ENCODE measurements at places on chromosomes 4 and X.

DNA sequence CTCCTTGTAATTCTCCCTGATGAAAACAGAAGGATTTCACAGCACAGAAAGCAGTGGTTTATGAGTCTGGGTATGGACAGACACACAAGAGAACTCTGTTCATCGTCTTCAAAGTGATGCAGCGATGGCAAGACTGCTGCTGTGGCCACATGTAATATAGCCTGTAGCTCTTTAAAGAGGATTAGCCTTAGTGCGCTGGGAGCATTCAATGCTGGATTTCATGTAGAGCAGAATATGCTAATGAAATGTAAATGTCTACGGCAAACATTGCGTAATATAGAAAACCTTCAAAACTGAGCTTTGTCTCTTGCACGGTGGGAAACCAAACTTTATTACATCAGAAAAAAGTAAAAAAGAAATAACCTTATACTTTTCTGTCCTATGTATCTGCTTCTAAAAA lies 42.9 kb downstream of the ALPK1 start:
- no peak for DNase-seq

DNA sequence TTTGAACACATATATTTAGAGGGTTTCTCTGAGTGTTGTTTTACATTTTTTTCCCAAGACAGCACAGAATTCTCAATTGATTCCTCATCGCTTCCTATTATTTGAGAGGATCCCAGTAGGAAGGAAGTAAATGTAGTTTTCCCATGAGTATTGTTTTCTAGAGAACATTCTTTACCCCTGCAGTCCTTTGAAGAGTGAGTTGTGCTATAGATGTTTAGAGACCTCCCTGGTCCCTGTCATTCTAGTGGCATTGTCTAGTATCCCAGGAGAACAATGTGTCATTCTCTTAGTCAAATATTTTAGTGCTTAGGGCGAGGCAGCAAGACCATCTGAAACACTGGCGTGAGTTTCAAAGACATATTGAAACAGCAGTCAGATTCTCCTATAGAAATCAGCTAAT lies 32.5 kb downstream of the SORBS2 start:
- DNase-seq = no peak

- no peak for DNase-seq
These were observed 13.6 kb downstream of the AMTN start for GRCh38 chr4:70531981-70532380.

GRCh38 chr4:42396361-42396751 lies 932 bp upstream of the SHISA3 start:
- no peak for DNase-seq

DNA sequence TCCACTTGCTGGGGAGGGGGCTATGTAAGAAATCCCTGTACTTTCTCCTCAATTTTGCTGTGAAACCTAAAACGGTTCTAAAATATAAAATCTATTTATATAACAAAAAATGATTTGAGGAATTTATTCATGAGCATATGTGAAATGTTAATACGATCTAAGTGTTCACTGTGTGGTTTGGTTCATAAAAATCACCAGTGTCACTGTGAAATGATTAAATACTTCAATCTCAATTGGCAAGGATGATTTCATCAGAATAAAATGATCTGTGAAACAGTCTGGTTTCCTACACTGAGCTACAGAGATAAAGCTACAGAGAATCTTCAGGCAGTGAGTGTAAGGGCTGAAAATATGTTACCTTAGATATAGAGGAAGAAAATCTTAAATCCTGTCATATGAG lies 153.4 kb downstream of the GPM6A start:
- DNase-seq = no peak

DNA sequence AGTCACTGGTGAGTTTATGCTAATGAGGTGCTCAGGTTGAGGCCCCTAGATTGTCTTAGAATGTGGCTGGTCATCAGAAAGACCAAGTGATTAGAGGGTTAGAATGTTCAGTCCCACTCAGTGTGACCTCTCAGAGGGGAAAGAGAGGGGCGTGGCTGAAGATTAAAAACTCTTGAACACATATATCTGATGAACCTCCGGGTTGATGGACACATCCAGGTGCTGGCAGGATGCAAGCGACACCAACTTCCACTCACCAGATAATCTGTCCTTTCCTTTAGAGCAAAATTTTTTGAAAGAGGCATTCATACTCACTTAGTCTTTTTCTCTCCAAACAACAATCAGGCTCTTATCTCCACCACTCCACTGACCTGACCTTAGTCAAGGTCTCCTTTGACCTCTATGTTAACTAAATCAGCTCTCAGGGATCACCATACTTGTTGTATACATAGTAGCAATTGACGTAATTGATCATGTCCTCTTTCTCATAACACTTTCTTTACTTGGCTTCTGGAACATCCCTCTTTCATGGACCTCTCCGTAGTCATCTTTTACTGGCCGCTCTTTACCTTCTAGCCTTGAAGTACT lies 14.2 kb downstream of the FAM47E start:
- DNase-seq = no peak

DNA sequence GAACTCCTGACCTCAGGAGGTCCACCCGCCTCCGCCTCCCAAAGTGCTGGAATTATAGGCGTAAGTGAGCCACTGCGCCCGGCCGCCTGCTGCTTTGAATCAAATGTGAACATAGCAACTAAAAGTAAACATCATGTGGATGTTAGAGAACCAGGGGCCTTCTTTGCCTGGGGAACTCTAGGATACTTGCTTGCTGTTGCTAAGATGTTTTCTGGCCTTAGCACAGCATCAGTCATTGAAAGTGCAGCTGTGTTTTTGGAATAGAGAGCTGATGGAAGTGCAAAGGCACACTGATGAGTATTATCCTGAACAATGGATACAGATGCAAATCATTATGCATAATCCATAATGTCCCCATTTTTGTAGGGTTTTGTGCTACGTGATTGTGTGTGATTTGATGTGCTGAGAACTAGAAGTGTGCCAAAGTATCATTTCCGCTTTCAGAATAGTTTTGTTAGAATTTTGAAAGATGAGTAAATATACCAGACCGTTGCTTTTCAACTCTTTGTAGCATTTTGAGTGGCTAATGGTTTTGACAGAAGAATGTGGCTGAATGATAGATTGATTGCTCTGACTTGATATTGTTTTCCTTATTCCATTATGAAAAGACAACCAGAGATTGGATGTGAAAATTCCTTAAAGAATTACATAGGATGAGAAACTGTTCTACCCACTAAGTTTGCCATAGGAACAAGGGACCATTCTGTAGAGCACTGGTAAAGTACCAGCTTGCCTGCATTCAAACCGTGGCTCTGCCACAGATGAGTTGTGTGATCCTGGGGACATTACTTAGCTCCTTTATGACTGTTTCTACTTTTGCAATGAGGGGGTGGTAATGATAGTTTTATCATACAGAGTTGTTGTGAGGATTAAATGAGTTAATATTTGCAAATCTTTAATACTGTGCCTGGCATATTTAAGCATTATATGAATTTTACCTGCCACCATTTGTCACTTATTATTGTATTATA lies 74.7 kb downstream of the REPS2 start:
- no peak for DNase-seq

DNA sequence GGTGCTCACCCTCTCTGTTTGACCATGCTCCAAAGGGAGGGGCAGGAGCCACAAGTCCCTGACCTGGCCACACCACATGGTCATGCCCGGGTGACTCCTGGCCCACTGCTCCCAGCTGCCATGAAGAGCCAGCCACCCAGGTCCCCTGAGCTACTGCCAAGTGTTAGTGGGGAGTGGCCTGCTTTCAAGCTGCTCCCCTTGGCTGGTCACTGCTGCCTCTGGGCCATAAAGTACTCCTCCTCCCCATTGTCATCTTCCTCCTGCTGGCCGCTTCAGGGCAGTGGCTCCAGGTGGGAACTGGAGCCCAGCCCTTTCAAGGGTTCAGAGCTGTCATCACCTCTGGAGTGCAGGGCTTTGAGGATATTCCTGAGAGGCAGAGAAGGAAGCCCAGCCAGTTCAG lies 27.3 kb upstream of the RBBP7 start:
- DNase-seq = no peak

- DNase-seq = no peak
These were observed 181.4 kb upstream of the UGT8 start for GRCh38 chr4:114417214-114417613.

DNA sequence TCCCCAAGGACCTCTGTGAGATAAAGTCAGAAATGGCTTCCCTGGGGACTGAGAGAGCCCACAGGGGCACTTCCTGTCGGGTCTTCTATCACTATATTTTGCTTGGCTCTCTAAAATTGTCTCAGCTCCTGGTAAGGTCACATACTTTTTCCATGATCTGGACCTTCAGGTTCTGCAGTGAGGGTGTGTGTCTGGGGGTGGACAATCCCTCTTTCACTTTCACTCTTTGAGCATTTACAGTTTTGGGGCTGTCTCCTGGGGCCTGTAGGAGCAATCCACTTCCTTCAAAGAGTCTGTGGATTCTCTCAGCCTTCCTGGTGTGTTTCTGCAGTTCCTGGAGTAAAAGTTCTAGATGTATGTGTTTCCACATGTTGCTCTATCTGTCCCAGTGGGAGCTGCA lies 335.7 kb downstream of the FSTL5 start:
- no peak for DNase-seq

- no peak for DNase-seq
These were observed 191.4 kb upstream of the NHS start for GRCh38 chrX:17183566-17183965.

DNA sequence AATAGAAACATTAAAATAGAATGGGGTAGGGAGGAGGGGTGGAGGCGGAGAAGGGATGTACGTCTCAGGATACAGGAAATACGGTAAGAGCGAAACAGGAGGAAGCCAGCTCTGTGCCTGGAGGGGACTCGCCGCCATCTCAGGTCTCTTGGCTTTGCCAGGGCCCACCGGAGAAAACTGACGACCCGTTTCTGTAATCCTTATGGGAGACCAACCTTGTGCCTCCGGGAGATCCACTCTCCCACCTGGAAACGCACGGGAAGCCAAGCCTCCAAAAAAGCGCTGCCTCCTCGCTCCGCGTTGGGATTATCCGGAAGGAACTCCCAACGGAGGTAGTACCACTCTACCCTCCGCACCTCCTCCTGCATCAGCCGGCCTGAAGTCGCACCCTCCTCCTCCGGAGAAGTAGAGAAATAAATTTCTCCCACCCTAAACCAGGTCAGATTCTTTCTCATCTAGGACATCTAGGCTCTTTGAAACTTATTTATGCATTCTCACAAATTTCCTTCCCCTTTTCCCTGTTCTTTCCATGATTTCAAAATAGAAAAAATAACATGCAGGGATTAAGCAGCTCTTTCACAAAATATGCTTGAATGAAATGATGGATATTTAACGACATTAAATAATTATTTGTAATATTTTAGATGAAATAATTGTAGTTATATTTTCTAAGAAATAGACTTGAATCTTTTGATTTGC lies at the start of gene NBDY:
NBDY (plus strand) TSS at position 92 of the 699 bp plus-strand sequence; CDS start at position 203, 111 bp downstream.
- no peak for DNase-seq

DNA sequence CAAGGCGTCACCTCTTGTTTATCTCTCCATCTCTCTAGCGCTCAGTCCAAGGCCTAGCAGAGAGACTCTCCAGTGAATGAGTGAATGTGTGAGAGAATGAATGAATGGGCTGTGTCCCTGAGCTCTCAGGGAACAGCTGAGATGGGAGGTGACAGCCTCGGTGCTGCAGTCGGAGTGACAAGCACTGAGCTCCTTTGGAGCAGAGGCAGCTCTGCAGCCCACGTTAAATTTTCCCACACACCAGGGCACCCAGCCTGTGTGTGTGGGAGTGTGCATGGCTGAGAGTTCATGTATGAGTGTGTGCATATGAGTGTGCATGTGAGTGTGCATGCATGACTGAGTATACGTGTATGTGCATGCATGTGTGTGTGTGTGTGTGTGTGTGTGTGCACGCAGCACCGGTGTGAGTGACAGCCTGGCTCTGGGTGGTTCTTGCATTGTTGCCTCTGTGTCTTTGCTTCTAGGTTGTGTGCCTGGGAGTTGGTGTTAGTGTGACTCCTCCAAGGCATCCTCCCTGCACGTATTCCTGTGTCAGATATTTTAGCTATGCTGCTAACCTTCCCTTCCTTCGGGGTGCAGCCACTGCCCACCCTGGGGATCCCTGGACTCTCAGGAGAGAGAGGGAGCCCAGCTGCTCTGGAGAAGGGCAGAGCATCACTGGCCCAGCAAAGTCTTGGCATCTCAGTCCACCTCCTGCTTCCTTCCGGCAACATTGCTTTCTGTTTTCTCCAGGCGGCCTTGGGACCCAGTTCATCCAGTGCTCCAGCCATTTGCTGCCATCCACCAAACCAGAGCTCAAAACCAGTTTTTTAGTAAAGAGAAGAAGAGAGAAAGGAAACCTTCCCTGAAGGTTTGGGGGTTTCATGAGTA lies 98.6 kb downstream of the PPP2R2C start:
- DNase-seq = no peak

- DNase-seq = no peak
These were observed 170.0 kb downstream of the RELL1 start for GRCh38 chr4:37516057-37516775.

- DNase-seq = no peak
These were observed 688.1 kb downstream of the TRAM1L1 start for GRCh38 chr4:116397291-116397690.

GRCh38 chr4:90118527-90119195 lies 8.5 kb upstream of the CCSER1 start:
- DNase-seq = no peak

DNA sequence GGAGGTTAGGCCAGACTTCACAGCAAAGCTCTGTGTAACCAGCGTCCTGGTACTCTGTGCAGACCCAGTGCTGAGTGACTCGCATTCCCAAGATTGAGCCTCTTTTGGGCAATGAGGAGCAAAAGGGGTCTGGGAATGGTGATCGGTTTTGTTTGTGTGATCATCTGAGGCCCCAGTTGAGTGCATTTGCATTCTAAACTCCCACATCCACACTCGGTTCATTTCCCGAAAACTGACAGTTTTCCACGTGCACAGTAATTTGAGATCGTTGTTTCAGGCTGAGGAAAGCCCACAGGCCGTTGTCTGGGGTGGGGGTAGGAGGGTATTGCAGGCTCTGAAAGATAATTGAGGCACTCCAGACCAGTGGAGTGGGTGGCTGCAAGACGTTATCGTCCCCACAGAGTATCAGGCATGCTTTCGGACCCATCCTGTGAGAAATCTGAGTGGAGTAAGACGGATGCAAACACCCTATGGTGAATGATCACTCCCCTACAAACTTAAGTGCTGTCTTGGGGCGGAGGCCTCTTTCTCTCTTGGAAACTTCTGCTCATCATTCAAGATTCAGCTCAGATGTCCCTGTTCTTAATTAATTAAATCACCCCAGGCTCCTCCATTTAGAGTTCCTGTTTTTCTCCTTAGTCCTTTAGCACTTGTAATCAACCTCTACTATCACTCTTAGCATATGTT lies 96.1 kb downstream of the AFF1 start:
- DNase-seq = no peak

- no peak for DNase-seq
These were observed 116.0 kb downstream of the SNCA start for GRCh38 chr4:89720981-89721380.

GRCh38 chr4:107902715-107903114 lies 28.6 kb upstream of the CYP2U1 start:
- DNase-seq = no peak

GRCh38 chr4:139227729-139228404 lies 50.8 kb upstream of the ELF2 start:
- DNase-seq = no peak

DNA sequence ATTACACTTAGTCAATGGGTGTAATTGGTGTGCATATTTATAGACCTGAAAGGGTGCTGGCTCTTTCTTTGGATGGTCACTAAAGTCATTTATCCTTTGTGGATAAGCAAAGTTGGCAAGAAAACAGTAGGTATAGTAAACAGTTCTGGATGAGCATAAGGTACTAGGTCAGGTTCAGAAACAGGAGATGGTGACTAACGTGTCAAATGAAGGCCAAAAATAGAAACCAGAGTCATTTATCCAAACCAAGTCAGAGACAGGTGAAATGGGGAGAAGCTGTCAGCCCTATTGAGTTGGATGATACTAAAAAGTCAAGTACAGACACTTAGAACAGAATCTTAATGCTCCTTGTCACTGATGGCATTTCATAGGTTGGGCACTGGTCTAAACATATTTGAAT lies 313.1 kb downstream of the KLHL13 start:
- no peak for DNase-seq
